ENCODE measurements at places on chromosomes 7 and 10.

DNA sequence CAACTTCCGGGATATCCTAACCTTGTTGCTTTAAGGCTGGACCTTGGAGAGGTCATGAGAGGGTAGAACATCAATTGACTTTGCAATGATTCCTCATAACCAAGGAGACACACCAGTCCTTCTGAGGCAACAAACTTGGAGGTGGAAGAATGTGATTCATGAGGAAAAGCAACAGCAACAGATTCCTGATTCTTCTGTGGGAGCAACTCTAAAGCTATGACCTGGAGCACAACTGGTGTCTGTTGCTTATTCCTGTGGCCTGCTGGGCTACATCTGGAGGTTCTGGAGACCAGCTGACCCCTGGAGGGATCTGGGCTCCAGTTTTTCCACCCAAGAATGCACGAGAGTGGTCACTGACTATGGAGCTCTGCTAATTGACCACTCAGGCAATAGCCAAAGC lies 116.6 kb downstream of the CREB5 start:
- no peak for DNase-seq

GRCh38 chr7:3069771-3070449 lies 26.2 kb upstream of the CARD11 start:
- DNase-seq, result no peak

DNA sequence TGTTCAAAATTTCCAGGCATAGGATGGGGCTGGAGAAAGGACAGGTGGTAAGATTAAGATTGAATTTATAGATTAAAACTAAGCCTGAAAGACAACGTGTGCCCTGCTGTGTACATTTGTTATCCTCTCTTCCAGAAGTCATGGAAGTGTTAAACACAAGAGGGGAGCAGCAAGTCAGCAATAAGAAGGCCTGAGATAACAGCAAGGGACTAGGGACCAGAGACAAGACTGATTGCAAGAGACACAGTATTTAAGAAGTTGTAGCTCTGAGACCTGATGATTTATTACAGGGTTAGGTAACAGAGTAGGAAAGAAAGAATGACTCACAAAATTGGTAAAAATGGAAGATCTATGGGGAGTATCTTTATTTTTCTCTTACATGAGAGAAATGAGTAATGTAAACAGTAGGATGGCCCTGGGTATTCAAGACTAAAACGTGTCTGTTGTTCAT lies 55.7 kb upstream of the COL1A2 start:
- DNase-seq, result no peak

GRCh38 chr7:73719806-73720169 lies 319 bp upstream of the STX1A start:
- DNase-seq, result no peak

- no peak for DNase-seq
Observed at GRCh38 chr7:67671006-67671548, 674.4 kb downstream of the TYW1 start.
